ENCODE measurements at places on chromosomes 7 and 10.

GRCh38 chr7:1120791-1121190, 32.9 kb downstream of the GPER1 start:
- no peak for DNase-seq

- no peak for DNase-seq
Measured at GRCh38 chr10:120069700-120070099, 177.2 kb downstream of the SEC23IP start.

DNA sequence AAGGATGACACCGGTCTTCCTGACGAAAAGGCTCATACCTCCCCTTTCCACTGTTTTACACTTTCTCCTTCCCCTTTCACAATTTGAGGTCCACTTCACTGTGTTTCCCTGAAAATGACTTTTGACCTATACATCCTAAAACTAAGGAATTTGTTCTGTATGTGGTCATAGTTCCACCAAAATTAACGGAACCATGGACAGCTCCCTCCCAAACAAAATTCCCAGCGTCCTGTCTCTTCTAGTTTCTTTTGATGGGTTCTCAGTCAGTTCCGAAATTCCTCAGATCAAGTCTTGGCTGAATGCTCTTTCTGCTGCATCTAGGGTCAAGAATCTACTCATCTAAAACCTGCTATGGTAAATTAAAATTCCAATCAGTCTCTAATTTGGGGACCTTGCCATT, 1191.9 kb downstream of the CNTNAP2 start:
- no peak for DNase-seq

DNA sequence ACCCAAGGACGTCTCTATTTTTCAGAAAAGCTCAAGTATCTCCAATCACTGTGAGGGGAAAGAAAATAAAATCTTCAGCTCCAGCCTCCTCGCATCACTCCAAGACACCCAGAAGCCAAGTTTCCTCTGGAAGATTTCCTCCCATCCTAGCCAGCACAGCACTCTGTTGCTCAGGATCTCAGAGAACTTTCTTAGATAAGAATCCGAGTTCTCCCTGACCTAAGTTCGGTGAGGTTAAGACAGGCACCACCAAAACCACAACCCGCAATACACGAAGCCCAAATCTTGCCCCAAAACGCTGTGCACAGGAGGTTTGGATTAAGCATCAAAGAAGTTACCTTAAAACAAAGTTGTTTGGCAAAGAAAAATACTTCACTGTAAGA, 4.2 kb downstream of the FAM53B start:
- DNase-seq: no peak

DNA sequence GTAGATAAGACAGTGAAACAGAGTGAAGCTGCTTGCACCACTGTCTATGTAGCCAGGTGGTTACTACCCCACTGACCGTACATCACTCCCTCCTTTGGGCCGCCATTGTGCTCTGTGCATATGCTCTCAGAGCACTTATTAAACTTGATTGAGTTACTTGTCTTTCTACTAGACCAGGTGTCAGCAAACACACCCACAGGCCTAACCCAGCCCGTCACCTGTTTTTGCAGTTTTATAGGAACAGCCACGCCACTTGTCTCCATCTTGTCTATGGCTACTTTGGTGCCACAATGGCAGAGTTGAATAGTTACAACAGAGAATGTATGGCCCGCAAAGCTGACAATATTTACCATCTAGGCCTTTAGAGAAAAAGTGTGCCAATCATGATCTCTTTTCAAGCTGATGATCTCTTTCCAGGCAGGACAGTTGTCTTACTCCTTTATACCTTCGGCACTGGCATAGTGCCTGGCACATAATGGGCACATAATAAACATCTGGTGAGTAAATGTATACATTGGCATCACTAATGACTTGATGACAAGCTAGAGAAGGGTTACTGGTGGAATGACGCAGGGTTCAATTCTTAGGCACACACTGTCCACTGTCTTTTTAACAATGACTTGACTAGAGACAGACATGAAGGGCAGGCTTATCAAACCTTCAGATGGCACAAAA, 36.7 kb downstream of the SORBS1 start:
- no peak for DNase-seq

GRCh38 chr7:101545441-101546190, 83.5 kb downstream of the MYL10 start:
- DNase-seq: no peak

DNA sequence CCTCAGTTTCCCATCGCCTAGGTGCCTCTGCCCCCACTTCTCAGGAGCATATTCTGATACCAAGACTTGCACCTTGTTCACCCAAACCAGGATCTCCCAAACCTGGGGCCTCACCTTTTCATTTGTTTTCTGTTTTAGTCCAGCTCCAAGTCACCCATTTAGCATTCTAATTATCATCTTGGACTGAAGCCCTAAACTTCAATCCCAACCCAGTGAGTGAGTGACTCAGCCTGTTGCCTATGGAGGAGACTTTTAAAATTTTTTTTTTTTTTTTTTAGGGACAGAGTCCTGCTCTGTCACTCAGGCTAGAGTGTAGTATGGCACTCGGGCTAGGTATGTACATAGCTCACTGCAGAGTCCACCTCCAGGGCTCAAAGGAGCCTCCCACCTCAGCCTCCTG, 378.9 kb upstream of the AUTS2 start:
- no peak for DNase-seq

- peak; percentile 96 for DNase-seq
Measured at GRCh38 chr10:21315645-21316220, 209.7 kb downstream of the SKIDA1 start.

GRCh38 chr10:127755753-127756152, 18.8 kb downstream of the FOXI2 start:
- no peak for DNase-seq

DNA sequence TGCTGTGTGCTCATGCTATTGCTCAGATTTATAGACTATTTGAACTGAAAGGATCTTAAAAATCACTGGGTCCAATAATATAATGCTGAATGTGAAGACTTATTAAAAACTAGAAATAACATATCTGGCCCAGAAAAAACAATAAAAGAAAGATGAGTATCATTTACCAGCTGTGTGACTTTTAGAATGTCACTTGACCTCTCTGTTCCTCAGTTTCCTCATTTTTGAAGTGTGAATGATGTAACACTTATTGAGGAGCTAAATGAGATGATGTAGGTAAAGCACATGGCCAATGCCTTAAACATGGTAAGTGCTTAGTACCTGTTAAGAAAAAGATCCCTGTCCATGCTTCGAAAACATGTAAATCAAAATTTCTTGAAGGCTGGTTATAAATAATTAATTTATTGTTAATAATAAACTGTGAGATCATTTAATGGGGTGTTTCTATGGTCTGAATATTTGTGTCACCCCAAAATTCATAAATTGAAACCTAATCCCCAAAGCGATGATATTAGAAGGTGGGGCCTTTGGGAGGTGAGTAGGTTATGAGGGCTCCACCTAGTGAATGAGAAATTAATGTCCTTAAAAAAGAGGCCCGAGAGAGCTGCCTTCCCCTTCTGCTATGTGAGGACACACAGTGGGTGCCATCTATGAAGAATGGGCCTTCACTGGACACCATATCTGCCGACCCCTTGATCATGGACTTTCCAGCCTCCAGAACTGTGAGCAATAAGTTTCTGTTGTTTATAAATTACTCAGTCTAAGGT, 13.0 kb downstream of the DNTT start:
- DNase-seq: no peak

DNA sequence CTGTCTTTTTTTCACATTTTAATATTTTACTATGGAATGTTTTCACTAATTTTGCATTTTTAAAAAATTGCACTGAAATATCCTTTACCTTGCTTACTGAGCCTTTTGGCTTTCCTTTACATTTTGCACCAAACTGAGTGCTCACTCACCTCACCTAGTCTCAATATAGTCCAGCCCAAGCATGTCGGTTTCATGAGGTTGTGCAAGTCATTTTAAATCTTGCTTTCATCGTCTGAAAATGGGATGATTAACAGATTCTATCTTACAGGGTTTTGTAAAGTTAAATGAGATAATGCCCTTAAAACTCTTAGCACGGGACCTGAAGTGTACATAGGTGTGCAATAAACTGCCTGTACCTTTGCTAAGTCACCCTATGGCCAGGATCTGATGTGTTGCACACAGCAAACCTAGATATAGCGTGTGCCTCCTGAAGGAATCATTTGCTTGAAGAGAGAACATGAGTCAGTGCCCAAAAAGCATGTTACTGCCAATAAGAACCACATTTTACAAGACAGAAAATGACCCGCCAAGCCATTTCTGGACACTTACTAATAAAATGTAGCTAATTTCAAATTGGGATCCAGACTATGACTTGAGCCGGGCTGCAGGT, 199.8 kb downstream of the JCAD start:
- DNase-seq: peak; percentile 30

DNA sequence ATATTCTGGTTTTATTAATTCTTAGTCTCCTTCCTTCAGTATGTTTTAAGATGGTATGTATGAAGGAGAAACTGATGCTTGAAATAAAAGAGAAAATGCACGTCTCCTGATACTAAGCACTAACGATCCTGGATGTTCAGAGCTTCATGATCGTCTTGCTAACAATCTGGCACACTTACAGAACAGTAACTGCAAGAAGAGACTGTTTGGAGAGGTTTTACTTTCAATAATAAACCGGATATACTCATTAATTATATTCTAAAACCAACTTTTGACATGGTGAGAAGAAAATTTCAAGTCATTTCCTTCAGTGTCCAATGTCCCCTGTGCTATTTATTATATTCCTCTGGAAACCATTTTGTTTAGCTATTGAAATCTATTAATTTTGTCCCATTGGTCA, 251.0 kb downstream of the NXPH1 start:
- DNase-seq: no peak

All from kidney tubule cell (primary cell).